ENCODE measurements at places on chromosomes 13 and 19.

DNA sequence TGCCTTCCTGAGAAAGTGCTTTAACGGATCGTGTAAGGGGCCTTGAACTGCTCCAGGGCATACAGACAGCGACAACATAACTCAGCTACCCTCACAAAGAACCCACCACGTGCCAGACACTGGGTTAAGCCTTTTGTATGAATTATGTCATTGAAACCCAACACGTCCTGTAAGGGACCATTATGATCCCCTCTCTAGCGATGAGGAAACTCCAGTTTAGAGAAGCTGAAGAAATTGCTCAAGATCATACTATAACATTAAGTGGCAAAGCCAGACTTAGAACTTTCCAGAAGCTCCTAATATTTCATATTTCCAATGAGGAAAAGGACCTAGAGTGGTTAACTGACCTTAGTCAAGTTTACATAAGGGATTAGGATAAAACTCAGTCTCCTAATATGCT, 57.0 kb upstream of the RAP2A start:
- no peak for DNase-seq

- no peak for DNase-seq
Measured at GRCh38 chr13:34640179-34640992, 301.7 kb upstream of the NBEA start.

DNA sequence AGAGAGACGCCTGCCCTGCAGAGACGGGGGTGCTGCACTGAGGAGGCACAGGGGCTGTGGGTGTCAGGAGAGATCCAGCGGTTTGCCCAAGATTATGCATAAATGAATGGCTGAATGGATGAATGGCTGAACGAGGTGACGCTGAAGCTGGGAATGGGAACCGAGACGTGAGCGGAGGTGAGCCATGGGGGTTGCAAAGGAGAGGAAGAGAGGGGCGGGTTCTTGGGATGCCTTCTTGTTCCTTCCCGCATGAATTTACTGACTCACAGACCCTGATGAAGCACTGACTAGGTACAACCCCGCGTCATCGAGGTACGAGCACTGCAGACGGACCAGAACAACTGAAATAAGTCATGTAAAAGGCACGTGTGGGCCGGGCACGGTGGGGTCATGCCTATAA, 16.7 kb downstream of the DCAF15 start:
- no peak for DNase-seq

GRCh38 chr19:7969555-7969939, 26.1 kb upstream of the TIMM44 start:
- DNase-seq: no peak

Data from NCI-H1092 treated with DMSO at 0.1 percent for 48 hours (cell line).